Progenitor cell of endocrine pancreas (in vitro differentiated cells): ENCODE measurements at places on chromosomes 2 and 18. TPM values are rescaled to one million over a fixed set of nuclear protein-coding genes. Genes with fewer than 3 reads are reported as not detected.

DNA sequence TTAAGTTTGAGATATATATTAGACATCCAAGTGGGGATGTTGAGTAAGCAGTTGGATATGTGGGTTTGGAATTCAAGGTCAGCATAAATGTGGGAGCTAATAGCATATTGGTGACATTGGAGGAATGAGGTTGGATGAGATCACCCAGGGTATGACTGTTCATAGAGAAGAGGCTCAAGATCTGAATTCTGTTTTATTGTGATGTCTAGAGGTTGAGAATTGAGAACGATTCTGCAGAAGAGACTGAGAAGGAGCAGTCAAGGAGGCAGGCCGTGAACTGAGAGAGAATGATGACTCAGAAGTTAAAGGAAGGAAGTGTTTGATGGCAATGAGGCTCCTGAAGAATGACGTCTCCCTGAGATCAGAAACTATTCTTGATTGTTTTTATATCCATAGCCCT, 5.9 kb downstream of the SERPINB11 start:
- DNase-seq: no peak

- no peak for DNase-seq
Measured at GRCh38 chr2:114346658-114347057, 95.8 kb upstream of the DPP10 start.

DNA sequence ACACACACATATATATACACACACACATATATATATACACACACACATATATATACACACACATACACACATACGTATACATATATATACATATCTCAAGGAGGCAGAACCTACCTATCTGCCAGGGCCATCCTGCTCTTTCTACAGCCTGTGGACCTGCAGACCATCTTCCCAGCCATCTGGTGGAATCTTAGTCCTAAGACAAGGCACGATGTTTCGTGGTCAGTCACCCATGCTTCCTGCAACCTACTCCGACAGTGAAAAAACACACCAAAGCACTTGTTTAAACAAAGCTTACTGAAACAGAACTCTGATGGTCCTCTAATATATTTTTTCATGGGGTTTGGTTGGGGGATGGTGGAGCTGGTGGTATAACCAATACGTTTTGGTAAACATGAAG, 164.2 kb upstream of the ZNF521 start:
- DNase-seq: no peak

TBC1D8 gene
- 32.6 and 34.8 TPM in 2 replicates for total RNA-seq

DAPL1 gene
- not detected in 2 replicates for total RNA-seq

UGT1A1 gene
- not detected in 2 replicates for total RNA-seq

DNA sequence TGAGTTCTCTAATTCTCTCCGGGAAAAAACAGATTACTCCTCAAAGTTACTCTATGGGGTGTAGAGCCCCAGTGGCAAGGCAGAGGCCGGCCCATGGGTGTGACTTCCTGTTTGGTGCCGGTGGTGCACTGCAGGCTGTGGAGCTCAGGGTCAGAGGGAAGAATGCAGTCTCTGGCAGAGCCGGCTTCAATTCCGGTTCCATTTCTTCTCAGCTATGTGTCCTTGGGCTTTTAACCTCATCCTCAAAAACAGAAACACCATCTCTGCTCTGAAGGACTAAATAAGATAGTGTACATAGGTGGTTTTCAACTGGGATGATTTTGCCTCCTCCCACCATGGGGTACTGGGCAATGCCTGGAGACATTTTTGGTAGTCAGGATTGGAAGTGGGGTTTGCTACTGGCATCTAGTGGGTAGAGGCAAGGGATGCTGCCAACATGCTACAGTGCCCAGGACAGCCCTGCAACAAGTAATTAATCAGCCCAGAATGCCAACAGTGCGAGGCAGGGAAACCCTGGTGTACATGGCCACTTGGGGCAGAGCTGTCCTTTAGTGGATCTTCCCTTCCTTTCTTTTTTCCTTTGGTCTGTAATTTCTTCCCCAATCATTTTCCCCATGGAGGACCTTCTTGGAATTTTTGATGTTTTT, 81.2 kb downstream of the INSIG2 start:
- DNase-seq: no peak

DNA sequence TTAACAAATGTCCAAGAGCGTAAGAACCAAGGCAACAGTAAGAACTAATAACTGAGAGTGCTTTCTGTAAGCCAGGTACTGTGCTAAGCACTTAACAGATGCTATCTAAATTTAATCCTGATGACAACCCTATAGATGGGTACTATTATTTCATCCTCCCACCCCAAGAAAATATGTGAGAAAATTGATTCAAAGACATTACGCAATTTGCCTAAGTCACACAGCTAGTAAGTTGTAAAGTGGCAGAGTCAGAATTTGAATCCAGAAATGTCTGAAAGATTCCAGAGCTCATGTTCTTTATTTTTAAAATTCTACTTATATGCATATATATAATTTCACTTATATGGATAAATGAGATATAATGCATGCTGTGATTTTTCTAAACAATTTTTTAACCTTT, 10.1 kb downstream of the LDAH start:
- no peak for DNase-seq

DNA sequence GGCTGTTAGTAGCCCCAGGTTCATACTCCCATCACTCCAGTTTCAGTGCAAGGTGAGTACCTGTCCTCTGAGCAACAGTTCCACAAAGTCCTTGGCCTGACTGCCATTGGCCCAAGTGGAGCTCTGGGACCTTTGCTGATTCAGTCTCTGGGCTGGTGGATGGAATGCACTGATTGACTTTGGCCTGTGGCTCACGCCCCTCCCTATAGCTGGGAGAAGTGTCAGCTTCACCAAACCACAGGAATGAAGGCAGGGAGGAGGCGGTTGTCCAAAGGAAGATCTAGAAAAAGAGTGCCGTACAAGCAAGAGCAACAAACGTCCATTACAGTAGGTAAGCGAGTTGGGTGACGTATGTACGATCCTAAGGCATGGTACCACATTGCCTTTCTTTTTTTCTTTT, 34.0 kb downstream of the QPCT start:
- no peak for DNase-seq

ESCO1 gene
- 20.0 and 22.8 TPM in 2 replicates for total RNA-seq

OR6B3 gene
- not detected in 2 replicates for total RNA-seq

- DNase-seq: no peak
Measured at GRCh38 chr2:129766374-129766993, 213.0 kb upstream of the RAB6C start.

DNAJC5G gene
- total RNA-seq: not detected in 2 replicates

GRCh38 chr2:165144315-165144714, 59.5 kb downstream of the SCN3A start:
- no peak for DNase-seq

SERPINB11 gene
- not detected in 2 replicates for total RNA-seq

GPR75 gene
- total RNA-seq: 3.9 and 4.4 TPM in 2 replicates

GRCh38 chr2:15675456-15676195, 84.0 kb downstream of the DDX1 start:
- no peak for DNase-seq

DNA sequence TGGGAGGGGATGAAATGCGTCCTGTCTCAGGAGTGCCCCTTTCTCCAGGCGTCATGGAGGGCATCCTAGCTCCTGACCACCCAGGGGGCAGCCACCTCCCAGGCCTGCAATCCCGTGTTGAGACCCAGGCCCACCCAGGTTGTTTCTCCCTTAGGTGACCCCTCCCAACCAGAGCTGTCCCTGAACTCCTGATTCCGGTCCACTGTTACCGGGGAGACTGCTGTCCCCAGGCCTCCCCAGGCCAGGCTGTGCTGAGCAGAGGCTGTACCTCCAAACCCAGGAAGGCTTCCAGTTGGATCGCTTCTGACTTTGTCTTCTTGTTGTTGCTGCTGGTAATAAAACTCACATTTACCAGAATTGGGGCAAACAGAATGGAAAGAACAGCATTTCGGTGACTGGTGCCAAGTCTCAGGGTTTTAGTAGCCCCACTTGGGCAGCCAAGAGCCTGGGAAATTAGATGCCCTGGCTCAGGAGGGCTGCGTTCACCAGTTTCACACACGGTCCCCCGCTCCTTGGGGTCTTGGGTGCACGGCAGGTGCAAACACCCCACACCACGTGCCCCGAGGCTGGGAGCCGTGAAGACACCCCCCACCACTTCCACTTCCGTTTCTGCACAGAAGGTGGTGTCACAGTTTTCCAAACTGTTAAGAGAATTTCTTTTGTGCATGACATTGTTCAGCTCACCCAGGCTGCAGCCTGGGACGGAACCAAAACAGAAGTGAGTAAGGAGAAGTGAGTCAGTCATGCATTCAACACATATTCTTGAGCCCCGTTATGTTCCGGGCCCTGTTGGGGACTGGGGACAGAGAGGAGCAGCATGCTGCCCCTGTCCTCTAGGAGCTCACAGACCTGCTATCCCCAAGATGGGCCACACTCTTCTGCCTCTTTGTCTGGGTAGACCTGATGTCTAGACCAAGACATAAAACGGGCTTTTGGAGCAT, 29.4 kb downstream of the ITM2C start:
- DNase-seq: no peak

KCNJ13 gene
- 0.89 and 1.0 TPM in 2 replicates for total RNA-seq

DNA sequence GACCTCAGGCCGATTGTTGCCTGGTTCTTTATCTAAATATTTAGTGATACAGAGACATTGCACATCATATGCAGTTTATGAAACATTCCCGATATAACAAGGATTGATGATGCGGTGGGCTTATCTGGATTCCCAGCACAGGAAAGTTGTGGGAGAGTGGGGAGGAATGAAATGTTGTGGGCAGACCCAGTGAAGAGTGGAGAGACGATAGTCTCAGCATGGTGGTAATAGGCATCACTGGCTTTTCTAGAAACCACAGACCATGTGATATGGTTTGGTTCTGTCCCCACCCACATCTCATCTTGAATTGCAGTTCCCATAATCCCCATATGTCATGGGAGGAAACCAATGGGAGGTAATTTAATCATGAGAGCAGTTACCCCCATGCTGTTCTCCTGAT, 34.8 kb upstream of the RND3 start:
- no peak for DNase-seq

- no peak for DNase-seq
Measured at GRCh38 chr2:11746807-11747459, 501 bp downstream of the LPIN1 start.

DNA sequence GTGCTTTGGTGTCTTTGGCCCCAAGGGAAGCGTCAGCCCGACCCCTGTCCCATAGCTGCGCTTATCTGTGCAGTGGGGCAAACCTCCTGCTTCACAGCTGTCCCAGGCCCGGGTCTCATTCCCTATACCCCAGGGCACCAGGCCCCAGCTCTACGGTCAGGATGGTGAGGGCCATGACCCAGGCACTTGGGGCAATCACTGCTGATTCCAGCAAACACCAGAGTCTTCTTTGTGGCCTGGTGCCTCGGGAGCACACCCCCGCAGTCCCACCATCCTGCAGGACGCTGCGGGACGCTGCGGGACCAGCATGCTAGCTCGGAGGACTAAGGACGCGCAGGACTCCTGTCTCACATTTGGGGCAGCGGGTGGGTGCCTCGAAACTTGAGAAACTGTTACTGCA, 116.9 kb upstream of the HDAC4 start:
- DNase-seq: no peak

GRCh38 chr2:176177580-176178037, 10.9 kb upstream of the HOXD1 start:
- DNase-seq: no peak

IL36RN gene
- total RNA-seq: 0.13 TPM in 1 of 2 replicates, not detected in the other

- DNase-seq: no peak
Measured at GRCh38 chr18:57696271-57696670, 74.6 kb upstream of the NARS1 start.

DNA sequence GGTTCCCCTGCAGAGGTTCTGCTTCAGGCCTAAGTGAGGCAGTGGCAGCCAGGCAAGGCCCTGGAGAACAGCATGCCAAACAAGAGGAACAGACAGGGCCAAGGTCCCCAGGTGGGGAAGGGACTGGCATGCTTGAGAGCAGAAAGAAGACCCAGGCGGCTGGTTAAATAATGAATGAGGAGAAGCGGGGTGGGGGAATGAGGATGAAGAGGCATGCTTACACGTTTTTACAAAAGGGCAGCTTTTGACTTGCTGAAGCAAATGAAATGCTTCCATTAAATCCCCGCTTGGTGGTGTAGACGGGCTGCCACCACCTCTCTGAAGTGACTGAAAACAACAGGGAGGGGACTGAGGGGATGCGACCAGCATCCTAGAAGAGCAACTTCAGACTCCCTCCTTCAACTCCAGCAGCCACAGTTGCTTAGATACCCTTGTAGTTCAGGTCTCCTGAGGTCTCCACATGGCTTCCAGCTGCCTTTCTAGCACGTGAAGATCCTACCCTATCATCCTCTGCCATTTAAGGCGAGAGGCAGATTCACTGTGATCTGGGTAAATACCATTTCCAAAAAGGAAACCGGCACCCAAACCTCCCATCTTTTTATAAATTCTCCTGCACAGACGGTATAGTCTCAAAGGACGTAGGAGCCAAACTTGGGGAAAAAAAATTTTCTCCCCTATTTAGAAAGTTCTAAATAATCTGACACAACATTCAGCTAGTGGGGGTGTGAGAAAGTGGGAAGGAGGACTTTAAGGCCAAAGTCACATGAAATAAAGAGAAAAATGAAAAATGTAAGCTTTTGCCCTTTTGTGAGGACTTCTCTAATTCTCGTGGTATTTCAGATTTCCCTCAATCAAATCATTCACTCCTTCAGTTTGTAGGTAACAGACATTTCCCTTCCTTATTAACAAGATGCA, 65.6 kb downstream of the CACNB4 start:
- DNase-seq: no peak

FAM210A gene
- 11.0 and 12.7 TPM in 2 replicates for total RNA-seq

GRCh38 chr2:64594226-64594989, 59.3 kb downstream of the SERTAD2 start:
- DNase-seq: no peak

C2orf76 gene
- total RNA-seq: 8.4 and 10.9 TPM in 2 replicates

ADAM23 gene
- total RNA-seq: 16.0 and 19.9 TPM in 2 replicates

COX7A2L gene
- 84.3 and 85.7 TPM in 2 replicates for total RNA-seq

PPP1R1C gene
- total RNA-seq: 5.6 and 6.4 TPM in 2 replicates

DNA sequence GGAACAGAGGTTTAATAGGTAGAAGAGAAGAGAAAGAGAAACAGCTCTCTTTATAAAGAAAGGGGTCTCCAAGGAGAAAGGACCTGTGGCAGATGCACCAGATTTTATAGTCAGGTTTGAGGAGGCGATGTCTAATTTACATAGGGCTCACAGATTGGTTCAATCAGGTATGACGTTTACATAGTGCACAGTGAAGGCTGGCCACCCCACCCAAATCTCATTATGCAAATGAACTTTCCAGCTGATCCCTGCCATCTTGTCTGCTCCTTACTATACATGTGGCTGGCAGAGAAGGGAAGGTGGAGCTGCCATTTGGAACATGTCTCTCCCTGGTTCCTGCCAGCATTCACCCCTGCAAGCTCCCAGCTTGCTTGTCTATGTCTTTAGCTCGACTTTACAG, 557.8 kb downstream of the SUCLG1 start:
- no peak for DNase-seq
